ENCODE measurements at places on chromosomes 16 and 17. TPM values are rescaled to one million over a fixed set of nuclear protein-coding genes. Genes with fewer than 3 reads are reported as not detected.

The HS3ST6 gene
- total RNA-seq, result 12.9 TPM

The SOST gene
- total RNA-seq, result not detected

The CRISPLD2 gene
- 192 TPM for total RNA-seq

The CCDC92B gene
- total RNA-seq, result 1.0 TPM

The VPS9D1 gene
- 17.7 TPM for total RNA-seq

DNA sequence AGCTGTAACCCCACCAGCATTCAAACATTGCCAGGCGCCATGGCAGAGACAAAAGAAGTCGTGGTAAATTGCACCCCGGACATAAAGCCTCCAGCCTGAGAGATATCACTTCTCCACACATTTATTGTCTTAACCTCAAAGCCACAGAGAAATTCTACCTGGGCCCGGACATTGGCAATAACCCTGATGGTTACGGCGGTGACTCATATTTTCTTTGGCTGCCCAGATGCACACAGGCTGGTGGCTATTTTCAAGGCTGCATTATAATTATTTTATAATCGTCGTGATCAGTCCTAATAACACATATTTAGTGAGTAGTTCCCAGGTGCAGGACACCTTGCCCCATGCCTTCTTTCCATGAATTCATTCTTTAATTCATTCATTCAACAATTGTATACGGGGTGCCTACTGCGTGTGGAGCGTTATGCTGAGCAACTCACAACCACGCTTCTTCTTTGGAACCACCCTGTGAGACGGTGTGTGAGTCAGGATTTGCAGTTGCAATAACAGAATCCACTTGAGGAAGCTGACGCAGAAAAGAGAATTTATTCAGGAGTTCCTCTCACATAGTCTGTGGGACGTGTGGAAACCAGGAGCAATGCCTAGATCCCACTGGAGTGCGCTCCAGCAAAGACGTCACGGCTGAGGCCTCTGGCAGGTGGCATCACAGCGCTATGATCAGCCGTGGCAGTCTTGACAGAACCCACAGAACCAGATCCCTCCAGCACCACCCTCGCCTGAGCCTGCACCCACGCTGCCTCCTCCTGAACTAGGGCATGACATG, 245.7 kb downstream of the FOXL1 start:
- DNase-seq, result no peak

DNA sequence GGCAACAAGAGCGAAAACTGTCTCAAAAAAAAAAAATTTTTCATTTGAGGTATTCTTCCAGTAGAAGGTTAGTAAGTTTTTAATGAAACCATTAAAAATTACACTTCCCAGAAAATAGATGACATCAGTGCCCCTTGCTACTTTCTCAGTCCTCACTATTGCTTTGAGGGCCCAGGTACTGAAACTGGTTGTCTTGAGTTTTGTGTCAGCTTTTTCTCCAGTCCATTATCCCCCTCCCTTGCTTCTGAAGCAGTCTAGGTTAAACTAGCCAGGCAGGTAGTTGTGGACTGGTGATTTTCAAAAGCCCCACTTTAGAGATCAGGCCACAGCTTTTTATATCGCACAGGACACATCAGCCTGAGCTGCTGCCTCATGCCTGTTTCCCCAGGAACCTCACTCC, 10.9 kb downstream of the SMCR8 start:
- no peak for DNase-seq

- no peak for DNase-seq
Observed at GRCh38 chr17:17236295-17237025, 508 bp downstream of the FLCN start.

DNA sequence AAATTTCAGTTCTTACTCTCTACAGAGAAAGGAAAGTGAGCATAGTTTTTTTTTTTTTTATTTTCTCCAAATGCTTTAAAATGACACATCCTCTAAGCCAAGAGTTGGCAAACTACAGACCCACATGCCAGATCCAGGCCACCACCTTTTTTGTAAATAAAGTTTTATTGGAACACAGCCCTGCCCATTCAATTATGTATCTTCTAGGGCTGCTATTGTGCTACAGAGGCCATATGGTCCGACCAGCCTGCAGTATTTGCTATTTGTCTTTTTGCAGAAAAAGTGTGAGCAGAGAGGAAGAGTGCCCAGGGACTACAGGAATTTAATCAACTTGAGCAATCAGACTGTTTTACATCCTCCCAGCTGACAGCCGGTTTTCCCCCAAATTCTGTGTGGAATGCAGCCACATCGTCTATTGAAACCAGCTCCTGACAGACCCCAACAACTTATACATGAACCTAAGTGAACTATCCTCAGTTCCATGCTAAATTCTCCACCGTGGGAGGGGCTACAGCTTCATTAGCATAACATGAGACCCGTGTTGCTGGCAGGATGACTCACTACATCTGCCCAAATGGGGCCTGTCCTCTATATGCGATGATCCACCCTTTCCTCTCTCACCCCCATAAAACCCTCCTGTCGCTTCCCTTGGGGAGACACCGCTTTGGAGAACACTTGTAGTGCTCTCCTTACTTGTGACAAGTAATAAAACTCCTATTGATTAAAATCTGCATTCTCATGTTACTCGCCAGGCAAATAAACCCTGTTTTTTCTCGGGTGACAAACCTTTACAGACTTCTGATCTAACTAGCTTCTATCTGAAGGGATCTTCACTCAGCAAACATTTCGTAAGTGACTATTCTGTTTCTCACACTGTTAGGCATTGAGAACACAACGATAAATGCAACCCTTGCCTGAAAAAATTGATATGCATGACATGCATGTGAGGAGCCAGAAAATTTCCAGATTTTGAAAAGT, 149.4 kb upstream of the HS3ST3A1 start:
- no peak for DNase-seq

GRCh38 chr17:82667668-82668000, 19.4 kb upstream of the WDR45B start:
- no peak for DNase-seq

DNA sequence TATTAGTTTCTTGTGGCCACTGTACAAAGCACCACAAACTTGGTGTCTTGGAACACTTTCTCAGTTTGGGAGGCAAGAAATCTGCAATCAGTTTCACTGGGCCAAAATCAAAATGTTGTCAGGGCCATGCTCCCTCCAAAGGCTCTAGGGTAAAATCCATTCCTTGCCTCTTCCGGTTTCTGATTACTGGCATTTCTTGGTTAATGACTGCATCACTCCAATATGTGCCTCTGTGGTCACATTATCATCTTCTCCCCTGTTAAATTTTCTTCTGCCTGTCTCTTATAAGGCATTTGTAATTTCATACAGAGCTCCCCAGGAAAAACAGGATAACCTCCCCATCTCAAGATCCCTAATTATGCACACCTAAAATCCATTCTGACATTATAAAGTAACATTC, 34.8 kb downstream of the ZNF287 start:
- DNase-seq, result no peak

DNA sequence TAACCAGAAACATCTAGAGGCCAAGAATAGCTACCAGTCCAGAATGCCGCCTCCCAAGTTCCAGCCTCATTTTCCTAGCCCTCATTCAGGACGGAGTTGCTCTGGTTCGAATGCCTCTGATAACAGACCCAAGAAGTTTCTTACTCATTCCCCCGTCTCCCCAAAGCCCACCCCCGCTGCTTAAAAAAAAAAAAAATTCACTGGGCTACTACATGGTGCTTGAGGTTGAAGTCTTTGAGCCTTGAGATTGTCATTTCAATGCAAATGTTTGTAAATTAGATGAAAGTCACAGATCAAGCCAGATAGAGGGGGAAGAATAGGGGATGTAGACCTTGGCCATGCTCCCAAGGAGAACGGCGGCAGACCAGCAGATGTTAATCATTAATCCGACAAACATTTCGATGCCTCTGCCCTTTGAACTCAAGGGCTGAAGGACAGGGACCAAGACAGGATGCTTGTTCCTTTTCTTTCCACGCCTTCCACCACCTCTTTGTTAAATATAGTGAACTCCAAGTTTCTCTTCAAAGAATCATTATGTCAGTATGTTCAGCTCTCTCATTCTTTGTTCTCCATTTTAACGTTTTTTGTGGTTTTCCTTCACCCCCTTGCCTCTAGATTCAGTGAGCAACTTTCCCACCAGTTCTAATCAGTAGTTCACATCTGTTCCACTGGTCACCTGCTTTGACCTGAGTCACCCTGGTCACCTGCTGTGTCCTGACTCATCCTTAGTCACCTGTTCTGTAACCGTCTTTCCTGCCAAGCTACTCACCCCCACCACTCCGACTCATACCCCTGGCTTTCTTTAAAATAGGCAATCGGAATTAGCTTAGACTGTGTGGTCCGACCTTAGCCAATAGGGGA, 190.3 kb downstream of the CPPED1 start:
- DNase-seq, result no peak

DNA sequence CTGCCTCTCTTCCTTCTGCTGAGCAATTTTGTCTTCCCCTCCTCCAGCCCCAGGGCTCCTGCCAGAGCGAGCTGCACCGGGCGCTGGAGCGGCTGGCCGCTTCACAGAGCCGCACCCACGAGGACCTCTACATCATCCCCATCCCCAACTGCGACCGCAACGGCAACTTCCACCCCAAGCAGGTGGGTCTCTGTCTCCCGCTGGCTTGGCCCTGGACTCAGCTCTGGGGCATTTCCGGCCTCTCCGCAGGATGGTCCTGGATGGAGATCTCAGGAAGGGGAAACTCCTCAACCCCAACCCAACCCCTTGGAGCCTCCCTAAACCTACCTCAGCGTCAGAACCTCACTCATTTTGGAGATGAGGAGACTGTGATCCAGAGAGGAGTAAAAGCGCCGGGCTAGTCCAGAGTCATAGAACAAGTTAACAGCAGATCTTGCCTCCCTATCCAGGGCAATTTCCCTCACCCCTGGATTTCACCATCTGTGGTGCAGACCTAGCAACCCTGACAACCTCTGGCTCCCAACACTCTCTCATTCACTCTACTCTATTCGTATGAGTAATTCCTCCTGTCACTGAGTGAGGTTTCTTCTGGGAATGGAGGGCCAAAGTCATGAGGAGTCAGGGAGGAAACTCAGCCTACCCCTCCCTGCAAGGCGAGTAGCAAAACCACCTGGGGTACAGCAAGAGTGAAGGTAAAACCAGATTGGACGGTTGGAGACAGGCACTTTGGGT, 10.8 kb downstream of the IGFBP4 start:
- no peak for DNase-seq

DNA sequence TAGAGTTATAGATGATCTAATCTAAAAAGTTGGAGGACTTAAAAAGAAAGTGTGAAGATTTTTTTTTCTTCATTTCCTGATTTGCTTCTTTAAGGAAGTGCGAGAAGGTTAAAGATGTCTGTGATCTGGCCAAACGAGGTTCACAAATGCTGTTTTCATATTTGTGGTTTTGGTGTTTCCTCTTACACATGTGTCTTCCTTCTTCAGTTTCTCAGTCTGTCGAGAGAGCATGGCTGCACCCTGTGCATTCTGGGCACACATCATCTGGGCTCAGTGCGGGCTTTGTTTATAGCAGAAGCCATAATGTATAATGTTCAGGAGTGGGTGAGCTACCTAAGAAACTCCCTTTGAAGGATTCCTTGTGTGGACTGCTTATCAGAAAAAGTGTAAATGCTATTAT, 260.4 kb upstream of the TBX2 start:
- peak; percentile 48 for DNase-seq

- DNase-seq, result no peak
Observed at GRCh38 chr17:33292981-33293867, at the start of gene ASIC2. Gene ASIC2 (minus strand): TSS chr17:33293295.

GRCh38 chr17:41553176-41553575, 18.7 kb downstream of the KRT9 start:
- no peak for DNase-seq

DNA sequence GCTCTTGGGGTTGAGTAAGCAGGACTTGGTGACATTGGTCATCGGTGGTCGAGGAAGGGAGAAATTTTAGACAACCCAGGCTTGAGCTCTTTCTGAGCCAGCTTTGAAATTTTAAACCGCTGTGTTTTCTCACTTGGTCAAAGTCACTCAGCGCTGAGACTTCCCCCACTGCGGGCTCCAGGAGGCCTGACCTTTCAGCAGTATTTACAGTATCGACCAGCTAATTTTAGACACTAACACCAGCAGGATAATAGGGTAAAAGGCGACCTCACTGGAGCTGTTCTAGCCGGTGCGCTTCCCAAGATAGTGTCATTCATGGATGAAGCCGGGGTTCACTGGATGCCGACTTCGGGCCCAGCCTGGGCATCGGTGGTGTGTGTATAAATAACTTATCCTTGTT, 29.7 kb upstream of the WSCD1 start:
- no peak for DNase-seq

Measured in ureter (tissue), 1 donor.